ENCODE measurements at places on chromosomes 7 and 10.

DNA sequence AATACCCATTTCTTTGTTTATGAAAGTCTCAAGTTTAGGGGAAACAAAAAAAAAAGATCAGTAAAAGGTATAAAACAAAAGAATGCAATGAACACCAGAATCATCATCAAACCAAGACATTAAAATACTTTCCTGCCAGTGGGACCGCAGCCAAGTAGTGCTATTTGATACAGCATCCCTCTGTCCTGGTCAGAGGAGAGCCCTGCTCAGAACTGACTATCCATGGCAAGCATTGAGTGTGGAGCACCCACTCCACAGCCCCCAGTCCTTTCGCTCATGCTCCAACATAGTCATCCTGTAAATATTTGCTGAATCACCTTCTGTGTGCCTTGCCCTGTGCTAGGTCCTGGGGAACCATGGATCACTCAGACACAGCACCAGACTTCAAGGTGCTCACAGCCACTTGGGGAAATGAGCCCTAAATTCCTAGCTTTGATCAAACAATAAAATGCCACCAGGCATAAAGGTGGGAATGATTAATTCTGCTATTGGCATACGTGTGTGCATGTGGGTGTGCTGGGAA, 213.6 kb upstream of the TBX20 start:
- DNase-seq, result peak; percentile 32

DNA sequence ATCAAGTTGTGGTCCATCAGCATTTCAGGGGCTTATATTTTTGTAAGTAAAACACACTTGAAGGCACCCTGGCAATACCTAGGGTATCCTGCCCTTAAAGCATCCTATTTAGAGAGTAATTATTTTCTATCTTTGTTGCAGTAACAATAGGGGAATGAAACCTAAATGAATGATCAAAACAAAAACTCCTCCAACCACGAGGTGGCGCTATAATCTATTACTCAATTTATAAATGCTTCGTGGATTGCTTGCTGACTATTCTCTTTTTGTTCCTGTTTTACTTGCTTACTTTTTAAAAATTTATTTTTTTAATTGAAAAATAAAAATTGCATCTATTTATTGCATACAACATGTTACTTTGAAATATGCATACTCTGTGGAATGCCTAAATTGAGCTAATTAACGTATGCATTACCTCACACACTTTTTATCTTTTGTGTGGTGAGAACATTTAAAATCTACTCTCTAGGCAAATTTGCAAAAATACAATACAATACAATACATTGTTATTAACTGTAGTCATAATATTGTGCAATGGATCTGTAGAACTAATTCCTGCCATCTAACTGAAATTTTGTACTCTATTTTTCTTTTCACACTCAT, 147.7 kb upstream of the BMPER start:
- DNase-seq, result no peak

- DNase-seq, result no peak
Observed at GRCh38 chr10:128512767-128513166, 386.5 kb upstream of the MKI67 start.

- no peak for DNase-seq
Observed at GRCh38 chr7:128739990-128740682, 977 bp downstream of the CALU start.

DNA sequence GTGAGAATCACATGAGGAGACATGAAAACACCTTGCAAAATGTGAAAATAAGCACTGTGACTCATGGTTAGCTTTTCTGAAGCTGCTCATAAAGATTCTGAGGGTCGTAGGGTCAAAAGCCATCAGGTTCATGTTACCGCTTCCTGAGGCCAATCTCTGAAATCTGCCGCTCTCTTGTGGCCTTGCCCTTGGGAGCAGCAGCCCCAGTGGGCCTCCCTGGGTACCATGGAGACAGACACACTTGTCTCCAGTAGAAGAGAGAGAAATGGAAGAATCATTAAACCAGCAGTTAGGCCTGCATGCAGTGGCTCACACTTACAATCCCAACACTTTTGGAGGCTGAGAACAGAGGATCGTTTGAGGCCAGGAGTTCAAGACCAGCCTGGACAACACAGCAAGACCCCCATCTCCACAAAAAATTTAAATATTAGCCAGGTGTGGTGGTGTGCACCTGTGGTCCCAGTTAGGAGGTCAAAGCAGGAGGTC, 42.8 kb downstream of the NIPSNAP2 start:
- DNase-seq, result no peak

DNA sequence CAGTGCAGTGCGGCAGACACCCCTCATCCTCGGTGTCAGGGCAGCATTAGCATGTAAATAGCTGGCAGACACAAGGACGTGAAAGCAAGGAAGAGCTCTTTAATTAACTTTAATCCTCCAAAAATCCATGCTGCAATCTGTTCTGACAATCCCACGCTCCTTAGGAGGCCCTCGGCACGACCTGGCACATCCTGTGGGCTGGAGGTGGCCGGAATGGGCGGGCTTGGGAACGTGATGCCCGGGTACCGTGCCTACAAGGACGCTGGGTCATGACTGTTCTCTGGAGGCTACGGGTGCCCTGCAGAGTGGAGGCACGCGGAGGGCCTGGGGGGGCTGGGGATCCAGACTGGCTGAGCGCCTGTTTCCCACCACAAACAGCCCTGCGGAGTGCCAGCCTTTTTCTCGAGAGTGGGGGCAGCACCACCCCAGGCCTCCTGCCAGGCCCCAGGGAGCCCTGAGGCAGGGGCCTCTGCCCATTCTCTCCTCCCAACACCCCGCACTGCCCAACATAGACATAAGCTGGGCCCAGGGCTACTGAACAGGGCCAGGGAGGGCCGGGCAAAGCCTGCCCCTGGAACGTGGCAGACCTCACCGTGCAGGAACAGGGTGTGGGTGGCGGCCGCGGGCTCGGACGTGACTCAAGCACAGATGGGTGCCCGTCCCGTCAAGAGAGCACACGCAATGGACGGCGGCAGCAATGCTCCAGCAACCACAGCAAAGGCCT, 189.3 kb downstream of the MAD1L1 start:
- no peak for DNase-seq

DNA sequence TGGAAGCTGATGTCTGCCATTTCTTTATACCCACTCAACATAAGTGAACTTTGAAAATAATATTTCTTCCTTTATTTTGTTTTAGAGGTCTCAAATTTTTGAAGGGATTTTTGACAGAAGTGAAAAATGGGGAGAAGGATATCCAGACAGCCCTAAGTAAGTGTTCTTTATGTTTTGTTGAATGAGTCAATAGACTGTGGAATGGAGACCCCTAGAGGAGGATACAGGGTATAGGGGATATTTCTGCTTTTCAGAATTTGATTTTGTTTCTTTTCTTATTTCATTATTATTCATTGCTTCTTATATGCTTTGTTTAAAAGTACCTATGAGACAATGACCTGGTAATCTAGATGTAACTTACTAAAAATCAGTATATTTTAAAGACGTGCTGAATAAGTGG, 34.4 kb downstream of the PLEKHA8 start:
- peak; percentile 28 for DNase-seq

DNA sequence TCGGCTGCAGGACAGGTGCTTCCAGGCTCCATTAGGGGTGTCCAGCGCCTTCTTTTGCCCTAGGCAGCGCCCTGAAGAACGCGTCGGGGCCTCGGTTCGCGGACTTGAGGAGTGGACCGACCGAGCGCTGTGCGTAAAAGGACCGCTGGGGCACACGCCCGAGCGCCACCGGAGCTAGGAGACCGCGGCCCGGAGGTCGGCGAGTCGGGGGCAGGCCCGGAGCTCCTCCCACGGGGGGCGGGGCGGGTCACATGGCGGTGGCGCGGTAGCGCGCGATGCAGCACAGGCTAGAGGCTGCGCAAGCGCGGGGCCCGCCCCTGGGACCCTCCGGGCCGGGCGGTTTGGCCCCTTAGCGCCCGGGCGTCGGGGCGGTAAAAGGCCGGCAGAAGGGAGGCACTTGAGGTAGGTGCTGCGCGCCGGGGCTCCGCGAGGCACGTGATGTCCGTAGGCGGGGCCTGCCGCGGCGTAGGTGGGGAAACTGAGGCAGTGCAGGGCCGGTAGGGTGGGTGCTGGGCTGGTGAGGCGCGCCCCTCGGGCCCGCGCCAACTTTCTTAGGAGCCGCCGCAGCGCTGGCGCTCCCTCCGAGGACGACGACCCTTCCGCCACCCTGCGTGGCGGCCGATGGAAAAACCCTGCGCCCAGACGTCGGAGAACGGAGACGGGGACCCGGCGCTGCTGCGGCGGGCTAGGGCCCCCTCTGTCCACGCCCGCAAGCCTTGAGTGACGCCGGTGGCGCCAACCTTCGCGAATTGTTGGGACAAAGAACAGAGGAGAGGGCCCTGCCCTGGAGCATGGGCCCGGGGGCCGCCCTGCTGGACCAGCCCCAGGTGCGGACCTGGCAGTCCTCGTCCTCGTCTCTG, at the start of gene PRXL2A:
Gene PRXL2A (plus strand): TSS at position 310 of the 860 bp plus-strand sequence. CDS start 11,917 bp downstream, outside the sequence.
- DNase-seq, result no peak

- DNase-seq, result no peak
Observed at GRCh38 chr7:65436163-65436562, 62.5 kb downstream of the ZNF92 start.

DNA sequence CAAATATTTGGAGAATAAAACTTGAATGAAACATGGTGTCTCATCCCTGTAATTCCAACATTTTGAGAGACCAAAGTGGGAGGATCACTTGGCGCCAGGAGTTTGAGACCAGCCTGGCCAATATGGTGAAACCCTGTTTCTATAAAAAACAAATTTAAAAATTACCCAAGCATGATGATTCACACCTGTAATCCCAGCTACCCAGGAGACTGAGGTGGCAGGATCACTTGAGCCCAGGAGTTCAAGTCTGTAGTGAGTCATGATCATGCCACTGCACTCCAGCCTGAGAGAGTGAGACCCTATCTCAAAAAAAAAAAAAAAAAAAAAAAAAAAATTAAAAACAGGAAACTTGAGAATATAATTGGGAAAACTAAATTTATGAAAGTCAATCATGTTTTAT, 481.1 kb downstream of the SEMA3D start:
- DNase-seq, result no peak

DNA sequence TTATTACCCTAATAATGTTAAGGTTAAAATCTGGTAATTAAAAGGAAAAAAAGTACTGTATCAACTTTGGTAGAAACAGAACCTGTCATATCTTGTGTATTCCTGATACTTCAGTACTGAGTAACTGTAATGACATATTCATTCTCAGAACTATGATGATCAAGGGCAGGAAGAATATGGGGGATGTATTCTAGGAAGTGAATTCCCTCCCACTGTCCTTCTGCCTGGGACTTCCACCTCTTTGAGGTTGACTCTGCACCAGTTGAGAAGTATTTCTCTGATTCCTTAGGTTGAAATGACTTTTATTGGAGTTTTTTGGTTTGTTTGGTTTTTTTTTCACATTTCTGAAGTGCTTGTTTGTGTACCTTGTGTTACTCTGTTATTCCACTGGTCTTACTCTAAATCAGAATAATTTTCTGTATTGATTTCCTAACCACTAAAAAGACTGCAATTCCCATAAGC, 36.9 kb downstream of the WASL start:
- no peak for DNase-seq

- DNase-seq, result no peak
Observed at GRCh38 chr7:91565499-91566401, 301.5 kb downstream of the FZD1 start.

DNA sequence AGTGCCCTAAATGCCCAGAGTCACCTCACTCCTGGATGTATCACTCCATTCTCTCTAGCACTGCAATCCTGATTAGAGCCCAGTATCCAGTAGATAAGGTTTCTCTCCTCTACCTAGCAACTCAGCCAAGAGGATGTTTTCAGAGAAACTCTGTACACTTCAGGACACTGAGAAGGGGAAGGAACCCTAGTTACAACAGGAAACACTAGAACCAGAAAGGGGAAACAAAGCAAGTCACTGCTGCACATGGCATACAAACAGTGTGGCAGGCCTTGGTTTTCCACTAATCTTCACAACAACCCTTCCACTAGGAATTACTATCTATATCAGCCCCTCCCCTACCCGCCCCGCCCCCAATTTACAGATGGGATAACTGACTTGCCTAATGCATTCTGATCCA, 1.6 kb downstream of the FAM204A start:
- no peak for DNase-seq

GRCh38 chr10:128738386-128738915, 612.2 kb upstream of the MKI67 start:
- DNase-seq, result no peak

GRCh38 chr7:152341039-152341913, 94.5 kb downstream of the KMT2C start:
- peak; percentile 12 for DNase-seq

DNA sequence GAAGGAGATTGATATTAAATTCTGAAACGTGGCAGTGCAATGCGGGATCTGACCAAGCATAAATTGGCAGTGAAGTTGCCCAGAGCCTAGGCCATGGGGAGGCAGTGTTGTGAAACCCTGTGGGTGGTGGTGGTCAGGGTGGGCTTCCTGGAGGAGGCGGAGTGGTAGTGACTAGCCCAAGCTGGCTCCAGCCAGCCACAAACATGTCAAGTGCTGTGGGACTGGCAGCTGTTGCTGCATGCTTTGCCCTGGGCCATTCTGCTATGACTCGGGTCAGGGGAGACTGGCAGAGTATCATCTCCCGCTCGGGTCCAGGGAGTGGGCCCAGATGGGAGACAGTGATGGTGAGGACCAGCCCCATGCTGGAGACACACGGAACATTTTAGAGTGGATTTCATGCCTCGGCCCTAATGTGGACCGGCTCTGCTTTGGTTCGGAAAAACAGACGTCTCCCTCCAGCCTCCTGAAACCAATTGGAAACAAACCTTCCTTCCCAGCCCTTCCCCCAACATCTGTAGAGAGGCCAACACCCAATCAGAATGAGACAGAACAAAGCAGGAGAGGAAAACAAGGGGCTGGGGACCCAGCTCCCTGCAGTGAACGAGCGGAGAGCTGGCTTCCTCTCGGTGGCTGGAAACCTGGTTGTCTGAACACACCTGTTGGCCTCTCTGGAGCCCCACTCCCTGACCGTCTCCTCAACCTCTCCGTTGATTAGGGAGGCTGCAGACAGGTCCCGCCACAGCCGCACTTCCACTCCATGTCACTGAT, 58.2 kb downstream of the TMEM270 start:
- DNase-seq, result no peak

GRCh38 chr10:48894911-48895802, 44.5 kb downstream of the LRRC18 start:
- no peak for DNase-seq

DNA sequence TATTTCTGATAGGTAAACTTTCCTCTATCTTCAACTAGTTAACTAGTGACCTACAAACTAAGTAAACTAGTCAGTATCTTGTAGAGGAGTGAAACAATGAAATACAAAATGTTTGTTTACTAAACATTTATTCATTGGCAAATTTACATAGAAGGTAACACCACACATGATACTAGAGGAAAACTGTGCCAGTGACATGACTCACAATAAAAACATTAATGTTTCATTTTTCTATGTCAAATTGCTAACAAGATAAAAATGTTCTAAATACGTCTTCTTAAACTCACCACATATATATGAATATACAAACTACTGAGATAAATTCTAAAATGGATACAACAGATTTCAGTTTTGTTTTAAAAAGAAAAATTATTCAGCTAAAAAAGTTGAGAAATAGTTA, 471.3 kb downstream of the PARD3 start:
- DNase-seq, result no peak

- no peak for DNase-seq
Observed at GRCh38 chr10:132333386-132333785, 1.4 kb downstream of the LRRC27 start.
